ENCODE measurements at places on chromosomes 16 and 17.

GRCh38 chr17:82013341-82013740 is 9.3 kb downstream of the CENPX start:
- no peak for DNase-seq

DNA sequence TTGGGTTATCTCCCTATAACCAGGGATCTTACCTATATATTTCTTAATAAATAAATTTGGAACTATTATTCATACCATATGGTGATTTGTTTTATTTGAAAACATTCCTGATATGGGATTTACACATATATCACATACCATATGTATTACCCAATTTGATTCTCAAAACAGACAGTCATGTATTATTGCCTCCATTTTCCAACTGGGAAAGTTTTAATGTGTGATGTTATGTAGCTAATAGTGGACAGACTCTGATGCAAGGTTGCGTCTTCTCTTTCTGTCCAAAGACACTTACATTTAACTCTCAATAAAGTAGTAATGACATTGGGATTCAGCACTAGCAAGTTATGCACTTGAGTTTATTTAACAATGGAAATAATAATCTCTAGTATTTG is 1.1 kb downstream of the KRTAP9-9 start:
- DNase-seq: no peak

- no peak for DNase-seq
Measured at GRCh38 chr17:20028443-20028842, 19.3 kb downstream of the SPECC1 start.

- DNase-seq: no peak
Measured at GRCh38 chr16:4692460-4693295, 684 bp upstream of the NUDT16L1 start.

DNA sequence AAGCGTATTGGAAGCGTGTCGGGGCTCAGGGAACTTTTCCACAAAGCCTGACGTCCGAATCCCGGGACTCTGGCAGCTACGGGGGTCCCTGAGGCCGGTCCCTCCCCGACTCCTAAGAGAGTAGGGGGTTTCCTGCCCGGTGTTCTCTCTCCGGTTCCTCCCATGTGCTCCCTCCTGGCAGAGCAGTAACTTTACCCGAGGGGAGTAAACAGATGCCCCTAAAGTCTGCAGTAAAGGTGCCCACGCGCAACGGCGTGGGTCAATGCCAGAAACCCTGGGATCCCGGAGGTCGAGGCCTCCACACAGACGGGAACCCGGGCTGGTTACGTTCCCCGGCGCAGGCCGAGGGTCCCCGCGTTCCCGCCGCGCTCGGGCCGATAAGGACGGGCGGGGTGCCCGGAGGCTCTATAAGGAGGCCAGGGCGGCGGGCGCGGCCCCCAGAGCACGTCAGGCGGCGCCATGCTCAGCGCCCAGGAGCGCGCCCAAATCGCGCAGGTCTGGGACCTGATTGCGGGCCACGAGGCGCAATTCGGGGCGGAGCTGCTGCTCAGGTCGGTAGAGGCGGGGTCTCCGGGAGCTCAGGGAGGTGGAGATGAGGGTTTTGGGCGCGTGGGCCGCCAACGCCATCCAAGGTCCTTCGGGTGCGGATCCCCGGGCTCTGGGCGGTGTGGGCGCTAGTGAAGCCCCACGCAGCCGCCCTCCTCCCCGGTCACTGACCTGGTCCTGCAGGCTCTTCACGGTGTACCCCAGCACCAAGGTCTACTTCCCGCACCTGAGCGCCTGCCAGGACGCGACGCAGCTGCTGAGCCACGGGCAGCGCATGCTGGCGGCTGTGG is at the start of gene HBM:
HBM (plus strand) TSS at position 440 of the 836 bp plus-strand sequence; CDS start at position 460, 20 bp downstream.
- DNase-seq: no peak

- peak; percentile 81 for DNase-seq
Measured at GRCh38 chr16:1300664-1301476, 8.6 kb upstream of the UBE2I start.

DNA sequence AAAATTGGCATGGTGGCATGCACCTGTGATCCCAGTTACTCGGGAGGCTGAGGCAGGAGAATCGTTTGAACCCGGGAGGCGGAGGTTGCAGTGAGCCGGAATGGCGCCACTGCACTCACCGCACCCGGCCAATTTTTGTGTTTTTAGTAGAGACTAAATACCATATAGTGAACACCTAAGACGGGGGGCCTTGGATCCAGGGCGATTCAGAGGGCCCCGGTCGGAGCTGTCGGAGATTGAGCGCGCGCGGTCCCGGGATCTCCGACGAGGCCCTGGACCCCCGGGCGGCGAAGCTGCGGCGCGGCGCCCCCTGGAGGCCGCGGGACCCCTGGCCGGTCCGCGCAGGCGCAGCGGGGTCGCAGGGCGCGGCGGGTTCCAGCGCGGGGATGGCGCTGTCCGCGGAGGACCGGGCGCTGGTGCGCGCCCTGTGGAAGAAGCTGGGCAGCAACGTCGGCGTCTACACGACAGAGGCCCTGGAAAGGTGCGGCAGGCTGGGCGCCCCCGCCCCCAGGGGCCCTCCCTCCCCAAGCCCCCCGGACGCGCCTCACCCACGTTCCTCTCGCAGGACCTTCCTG is at the start of gene HBQ1:
HBQ1 (plus strand) TSS at position 359 of the 575 bp plus-strand sequence; CDS start at position 387, 28 bp downstream.
- peak; percentile 49 for DNase-seq

DNA sequence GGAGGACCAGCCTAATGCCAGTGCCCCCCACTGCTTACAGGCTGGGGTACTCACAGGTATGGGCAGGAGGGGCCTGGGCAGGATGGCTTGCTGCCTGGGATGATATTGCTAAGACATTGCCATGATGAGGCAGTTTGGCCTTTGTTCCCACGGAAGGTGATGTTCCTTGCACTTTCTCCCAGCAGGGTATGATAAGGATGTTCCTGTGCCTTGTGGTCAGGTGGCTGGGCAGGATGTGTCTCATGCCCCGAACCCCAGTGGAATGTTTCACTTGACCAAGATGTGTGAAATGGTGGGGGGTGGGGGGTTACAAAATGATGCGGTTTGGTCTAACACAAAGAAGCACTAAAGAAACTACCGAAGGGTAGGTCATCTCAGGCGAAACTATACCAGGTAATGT is 337.8 kb upstream of the ZFHX3 start:
- DNase-seq: no peak

DNA sequence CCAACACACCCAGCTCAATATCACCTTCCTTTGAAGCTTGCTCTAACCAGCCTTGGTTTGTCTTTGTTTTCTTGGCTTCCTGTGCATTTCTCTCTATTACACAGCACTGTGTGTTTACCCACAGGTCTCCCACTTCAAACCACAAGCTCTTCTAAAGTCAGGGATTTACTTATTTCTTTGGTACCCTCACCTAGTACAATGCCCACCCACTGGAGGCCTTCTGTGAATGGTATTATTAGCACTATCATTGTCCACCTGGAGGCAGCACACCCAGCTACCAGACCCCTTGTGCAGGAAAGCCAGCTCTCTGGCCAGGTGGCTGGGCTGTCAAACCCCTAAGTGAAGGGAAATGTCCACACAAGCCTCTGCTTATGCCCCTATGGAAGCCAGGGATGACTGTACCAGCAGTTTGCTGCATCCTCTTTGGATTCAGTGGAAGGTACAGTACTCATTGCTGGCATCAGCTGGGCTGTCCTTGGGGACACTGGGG is 9.4 kb upstream of the TOP2A start:
- DNase-seq: no peak

DNA sequence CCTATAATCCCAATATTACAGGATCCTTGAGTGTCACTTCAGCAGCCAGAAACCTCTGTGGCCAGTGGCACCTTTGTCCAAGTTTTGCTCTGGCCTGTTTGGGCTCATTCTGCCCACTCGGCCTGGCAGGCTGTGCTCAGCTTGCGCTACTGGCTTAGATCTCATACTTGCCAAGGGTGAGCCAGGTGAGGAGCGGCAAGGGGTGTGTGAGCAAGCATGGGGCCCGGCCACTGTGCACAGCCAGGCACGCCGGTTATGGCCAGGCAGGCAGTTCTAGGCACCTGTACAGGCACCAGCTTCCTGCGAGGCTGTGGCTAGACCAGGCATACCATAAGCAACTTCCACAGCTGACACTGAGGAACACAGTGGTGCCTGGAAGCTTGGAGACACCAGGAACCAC is 16.9 kb upstream of the USP22 start:
- no peak for DNase-seq

GRCh38 chr16:12017558-12017957 is 41.0 kb downstream of the SNX29 start:
- no peak for DNase-seq
